ENCODE measurements at places on chromosomes 6 and 20.

- DNase-seq = no peak
Observed at GRCh38 chr20:43744151-43744611, 17.4 kb upstream of the GTSF1L start.

- DNase-seq = no peak
Observed at GRCh38 chr6:5072440-5072839, 12.7 kb upstream of the PPP1R3G start.

GRCh38 chr6:143233554-143234285 is 173.0 kb downstream of the AIG1 start:
- DNase-seq = no peak

DNA sequence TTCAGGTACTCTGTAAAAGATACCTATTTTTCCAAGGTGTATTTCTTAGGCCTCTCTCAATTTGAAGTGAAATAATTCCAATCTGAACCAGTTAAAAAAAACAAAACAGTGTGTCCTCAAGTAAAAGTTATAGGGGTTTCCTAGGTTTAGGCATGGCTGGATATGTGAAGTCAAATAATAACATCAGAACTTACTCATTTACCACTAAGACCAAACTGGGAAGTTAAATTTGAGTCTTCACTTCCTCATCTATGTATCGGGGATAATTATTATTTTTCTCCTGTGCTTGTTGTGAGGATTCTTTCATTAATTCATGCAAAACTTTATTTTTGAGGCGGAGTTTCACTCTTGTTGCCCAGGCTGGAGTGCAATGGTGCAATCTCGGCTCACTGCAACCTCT is 86.2 kb upstream of the PTPRK start:
- DNase-seq = no peak

DNA sequence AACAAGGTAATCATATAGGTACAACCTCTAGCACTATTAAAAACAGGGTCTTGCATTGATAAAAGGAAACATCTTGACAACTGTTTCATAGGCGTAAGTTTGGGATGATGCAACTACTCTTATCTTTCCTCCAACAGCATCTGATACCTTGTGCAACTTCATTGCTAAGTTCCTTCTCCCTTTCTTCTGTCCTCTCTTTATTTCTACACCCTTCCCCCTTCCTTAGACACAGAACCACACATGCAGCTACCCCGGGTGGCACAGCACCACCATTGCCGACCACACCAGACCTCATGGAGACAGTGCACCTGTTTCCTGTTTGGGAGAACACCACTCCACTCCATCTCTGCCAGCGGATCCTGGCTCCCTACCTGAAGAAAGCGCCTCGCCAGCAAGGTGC is 14.4 kb downstream of the MYB start:
- no peak for DNase-seq

DNA sequence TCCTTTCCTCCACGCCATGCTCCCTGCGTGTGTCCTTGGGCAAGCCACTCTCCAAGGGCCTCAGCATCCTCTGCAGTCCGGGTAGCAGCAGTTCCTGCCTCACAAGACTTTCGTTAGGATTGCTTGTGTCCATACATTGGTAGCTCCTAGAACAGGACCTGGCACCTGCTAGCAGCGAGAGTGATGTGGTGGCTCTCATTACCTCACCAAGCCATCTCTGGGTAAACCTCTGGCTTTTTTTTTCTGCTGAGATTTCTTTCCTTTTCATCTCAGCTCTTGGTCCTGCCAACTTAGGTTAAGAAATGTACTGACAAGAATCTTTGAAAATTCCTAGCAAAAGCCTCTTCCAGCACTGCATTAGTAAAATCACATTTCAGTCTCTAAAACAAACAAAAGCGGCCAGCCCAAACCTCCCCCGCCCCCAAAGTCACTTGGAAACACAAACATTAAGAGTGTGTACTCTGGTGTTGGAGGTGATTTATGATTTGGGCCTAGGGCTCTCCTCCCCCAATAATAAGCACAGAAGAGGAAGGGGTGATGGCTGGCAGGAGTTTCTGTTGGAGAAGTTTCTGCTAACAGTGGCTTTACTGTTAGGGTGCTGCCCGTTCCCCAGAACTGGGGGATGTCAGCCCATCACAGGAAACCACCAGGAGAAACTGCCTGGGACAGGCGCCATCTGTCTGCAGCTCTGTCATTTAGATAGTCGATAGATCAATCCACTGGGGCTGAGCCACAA is 199.2 kb downstream of the CD83 start:
- no peak for DNase-seq

GRCh38 chr6:158751921-158752320 is 67.2 kb downstream of the EZR start:
- no peak for DNase-seq

DNA sequence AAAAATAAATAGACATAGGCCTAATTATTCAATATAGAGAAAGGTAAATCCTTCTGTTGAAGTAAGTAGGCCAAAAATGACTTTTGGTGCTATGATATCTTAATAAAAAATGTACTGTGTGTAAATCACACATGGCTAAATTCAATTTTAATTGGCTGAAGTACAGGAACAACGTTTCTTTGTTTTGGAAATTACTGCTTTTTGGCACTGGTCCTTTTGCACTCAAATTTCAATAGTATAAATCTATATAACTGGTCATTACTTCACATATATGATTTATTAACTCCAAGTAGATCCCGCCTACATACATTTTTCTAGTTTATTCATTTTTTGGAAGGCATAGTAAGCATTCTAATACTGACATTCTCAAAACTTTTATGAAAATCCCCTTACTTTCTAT is 114.5 kb downstream of the RALGAPA2 start:
- no peak for DNase-seq

DNA sequence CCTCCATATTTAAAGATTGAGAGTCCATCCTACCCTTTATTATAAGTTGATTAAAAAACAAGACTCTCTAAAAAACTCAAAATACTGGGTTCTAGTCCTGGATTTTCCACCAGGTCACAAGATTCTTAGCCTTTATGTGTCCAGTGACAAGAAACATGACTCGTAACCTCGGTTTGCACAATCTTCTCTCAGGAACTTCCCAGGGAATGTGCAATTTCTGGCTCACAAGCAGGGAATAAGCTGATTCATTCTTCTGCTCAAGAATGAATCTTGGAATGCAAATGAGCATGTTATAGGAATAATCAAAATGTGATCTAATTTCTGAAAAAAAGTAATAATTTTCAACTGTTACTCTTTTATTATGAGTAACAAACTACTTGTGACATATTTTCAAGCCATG is 45.1 kb downstream of the OGFRL1 start:
- DNase-seq = no peak

GRCh38 chr6:36027501-36028087 is at the start of gene MAPK14:
MAPK14 (plus strand) TSS chr6:36027808; CDS start chr6:36028158, 350 bp downstream.
- peak; percentile 94 for DNase-seq

DNA sequence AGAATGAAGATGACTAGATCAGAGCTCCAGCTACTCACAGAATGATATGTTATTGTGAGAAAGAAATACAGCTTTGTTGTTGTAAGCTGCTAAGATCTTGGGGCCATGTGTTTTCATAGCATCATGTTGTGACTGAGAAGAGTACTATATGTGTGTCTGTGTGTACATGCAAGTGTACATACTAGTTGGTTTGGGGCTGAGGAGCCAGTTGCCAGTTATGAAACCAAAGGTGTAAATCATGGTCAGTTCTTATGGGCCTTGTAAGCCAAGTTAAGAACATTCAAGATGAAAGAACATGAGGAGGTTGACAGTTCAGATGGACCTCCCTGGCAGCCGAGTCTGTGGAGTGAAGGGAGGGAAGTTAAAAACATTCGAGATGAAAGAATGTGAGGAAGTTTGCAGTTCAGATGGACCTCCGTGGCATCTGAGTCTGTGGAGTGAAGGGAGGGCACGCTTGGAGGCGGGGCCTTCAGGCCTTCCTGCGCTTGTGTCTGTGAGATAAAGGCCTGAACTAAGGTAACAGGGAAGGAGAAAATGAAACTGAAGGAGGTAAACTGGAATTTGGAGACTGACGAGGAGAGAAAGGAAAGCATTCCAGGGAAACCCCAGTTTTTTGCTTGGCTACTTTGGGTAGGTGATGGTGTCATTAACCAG is 13.9 kb downstream of the AFDN start:
- DNase-seq = no peak
